ENCODE measurements at places on chromosomes 16 and 17.
A peak's percentile ranks its signal among the peaks of the same experiment; 100 is the strongest.

- no peak for DNase-seq
Observed at GRCh38 chr16:70465999-70466804, 11.8 kb downstream of the FCSK start.

DNA sequence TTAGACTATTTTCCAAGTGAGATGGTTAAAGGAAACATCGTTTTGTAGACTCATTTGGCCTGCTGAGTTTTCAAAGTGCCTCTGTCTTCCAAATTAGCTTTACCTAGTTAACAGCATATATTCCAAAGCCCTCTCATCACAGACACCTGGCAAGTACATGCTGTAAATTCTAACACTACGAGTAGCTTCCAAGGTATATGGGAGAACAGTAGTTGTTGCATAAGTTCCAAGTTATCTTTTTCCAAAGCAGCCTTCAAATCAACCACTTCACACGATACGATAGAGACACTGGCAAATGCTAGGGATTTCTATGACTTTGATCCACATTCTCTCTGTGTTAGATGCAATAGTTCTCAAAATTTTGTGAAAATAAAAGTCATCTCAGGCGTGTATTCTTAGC lies 299.3 kb downstream of the CNTNAP4 start:
- DNase-seq = no peak

GRCh38 chr16:55495616-55496289 lies 13.1 kb upstream of the LPCAT2 start:
- DNase-seq = peak; percentile 85

DNA sequence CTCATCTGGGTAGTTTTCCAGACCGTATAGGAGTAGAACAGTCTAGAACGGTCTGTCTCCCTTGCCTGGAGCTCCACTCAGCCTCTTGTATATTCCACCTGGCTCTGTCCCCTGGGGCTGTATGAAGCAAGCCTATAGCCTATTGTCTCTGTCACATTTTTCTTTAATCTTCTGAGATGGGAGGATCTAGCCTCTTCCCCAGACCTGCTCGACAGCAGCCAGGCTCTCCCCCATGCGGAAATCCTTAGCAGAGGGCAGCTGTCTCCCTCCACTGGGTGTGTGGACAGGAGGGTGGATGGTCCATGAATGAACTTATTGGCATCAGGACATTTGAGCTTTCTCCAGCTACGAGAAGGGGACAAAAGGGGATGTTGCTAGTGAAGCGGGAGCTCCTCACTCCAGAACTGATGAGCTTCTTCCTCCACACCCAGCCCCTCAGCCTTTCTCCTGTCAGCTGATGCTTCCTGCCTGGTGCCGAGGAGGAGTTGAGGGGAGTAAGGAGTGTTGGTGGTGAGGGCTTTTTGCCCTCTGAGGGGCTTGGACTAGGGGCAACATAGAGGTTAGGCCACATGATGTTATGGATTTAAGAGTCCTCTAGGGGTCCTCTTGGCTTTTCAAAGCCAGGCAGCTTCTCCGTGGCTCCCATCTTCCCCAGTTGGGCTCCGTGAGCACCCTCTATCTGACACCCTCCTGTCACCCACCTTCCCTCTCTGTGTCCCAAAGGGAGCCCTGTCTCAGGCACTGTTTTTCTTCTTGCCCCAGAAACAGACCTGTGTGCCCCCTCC lies 28.0 kb downstream of the ARHGAP23 start:
- no peak for DNase-seq

- no peak for DNase-seq
Observed at GRCh38 chr16:7380911-7381310, 48.3 kb downstream of the RBFOX1 start.

DNA sequence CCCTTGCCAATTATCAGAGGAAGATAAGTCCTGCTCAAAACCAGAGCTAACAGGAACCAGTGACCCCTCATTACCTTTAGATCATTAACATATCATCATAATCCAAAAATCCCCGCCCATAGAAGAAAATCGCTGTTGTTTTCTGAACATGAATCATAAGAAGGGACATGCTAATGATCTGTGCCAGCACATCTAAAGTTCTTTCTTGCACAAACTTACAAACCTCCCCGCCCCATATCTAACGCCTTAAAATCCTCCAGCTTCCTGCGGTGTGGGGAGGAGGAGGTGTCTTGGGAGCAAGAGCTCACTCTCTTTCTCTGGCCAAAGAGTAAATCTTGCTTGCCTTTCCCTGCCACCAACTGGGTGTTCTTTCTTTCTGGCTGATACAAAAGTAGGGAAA lies 78.3 kb downstream of the IRX3 start:
- peak; percentile 52 for DNase-seq

DNA sequence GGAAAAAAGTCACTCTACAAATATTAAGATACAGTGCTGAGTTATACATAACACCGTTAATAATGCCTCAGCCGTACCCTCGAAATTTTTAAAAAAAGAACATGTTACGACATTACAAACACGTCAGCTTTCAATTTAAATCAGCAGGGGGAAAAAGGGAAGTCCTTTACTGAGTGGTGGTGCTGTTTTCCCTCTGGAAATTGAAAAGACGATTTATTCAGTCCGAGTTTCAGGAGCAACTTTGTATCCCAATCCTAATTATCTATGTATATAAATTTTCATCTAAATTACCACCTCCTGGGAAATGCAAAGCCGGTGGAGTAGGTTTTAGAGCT lies 1.3 kb downstream of the NETO2 start:
- DNase-seq = peak; percentile 53

GRCh38 chr17:69769050-69769449 lies 306.0 kb upstream of the KCNJ16 start:
- DNase-seq = no peak

- DNase-seq = no peak
Observed at GRCh38 chr17:39192901-39193300, 4.6 kb downstream of the CACNB1 start.

DNA sequence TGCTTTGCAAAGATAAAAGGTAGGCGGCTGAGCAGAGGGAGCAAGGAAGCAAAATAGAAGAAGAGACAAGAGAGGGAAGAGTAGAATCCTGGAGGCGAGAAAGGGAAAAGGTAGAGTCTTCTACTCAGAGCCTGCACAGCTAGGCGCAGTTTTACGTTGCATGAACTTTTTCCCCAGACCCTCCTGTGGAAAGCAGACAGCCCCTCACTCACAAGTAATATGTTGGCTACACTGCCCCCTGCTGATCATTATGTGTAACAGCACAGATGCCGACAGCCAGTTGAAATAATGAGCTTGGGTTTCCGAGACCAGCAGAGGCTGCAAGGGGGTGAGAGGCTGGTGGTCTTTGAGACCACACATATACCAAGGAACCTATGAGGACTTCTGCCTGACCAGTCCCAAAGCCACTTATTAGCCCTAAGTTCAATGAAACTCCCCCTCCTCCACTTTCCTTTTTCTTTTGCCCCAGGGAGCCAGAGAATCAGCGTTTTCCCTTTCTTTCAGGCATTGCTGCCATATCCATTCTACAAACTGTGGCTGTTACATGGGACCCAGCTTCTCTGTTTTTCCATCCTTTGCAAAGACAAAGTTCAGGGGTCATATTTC lies 22.5 kb upstream of the CMTR2 start:
- DNase-seq = no peak

DNA sequence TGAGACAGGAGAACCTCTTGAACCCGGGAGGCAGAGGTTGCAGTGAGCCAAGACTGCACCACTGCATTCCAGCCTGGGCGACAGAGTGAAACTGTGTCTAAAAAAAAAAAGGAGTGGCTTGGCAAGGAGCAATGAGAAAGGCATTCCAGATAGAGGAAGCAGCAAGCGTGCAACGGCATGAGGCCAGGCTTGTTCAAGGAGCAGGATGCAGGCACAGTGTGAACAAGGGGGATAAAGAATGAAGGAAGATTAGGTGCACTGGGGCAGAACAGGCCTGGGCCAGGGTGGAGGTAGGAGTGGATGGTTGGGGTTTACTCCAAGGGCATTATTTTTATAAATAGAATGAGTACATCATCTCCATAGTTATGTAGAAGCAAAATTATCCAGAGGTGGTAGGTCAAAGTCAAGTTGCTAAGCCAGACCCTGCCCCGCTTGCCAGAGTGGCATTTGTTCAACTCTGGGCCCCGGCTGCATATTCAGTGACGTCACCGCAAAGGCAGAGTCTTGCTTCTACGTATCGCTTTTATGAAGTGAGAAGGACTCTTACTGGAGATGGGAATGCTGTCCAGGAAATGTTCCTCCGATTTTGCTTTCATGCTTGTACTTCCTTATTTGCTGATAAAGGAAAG lies 100.2 kb downstream of the KATNIP start:
- DNase-seq = no peak
